ENCODE measurements at places on chromosomes 2 and 18. TPM values are rescaled to one million over a fixed set of nuclear protein-coding genes. Genes with fewer than 3 reads are reported as not detected.

Gene GKN2
- not detected for total RNA-seq

Gene FTCDNL1
- 4.5 TPM for total RNA-seq

Gene LYPD6
- 13.9 TPM for total RNA-seq

Gene UGT1A6
- total RNA-seq, result not detected

Gene G6PC2
- total RNA-seq, result not detected

Gene DNER
- total RNA-seq, result 9.3 TPM

Gene SYT4
- 18.4 TPM for total RNA-seq

Gene IL18R1
- total RNA-seq, result 51.9 TPM

Gene GLI2
- total RNA-seq, result 2.4 TPM

Gene MROH2A
- total RNA-seq, result not detected

Gene SFT2D3
- 4.5 TPM for total RNA-seq

Gene GAL3ST2
- total RNA-seq, result not detected

Gene DYNAP
- not detected for total RNA-seq

Gene MRO
- total RNA-seq, result 1.1 TPM

Gene HOXD13
- total RNA-seq, result not detected

Gene CERKL
- total RNA-seq, result not detected

Gene AMER3
- total RNA-seq, result not detected

Gene ELAC1
- total RNA-seq, result 4.4 TPM

Gene ALK
- total RNA-seq, result 0.44 TPM

Gene NYAP2
- not detected for total RNA-seq

Gene SCN2A
- total RNA-seq, result 0.36 TPM

Gene LIMS3
- not detected for total RNA-seq

Gene SPATA3
- not detected for total RNA-seq

Gene MAP2
- 31.4 TPM for total RNA-seq

Gene MALL
- total RNA-seq, result 38.5 TPM

Gene CFC1
- 0.50 TPM for total RNA-seq

Gene ALPP
- total RNA-seq, result not detected

Gene SERPINB3
- not detected for total RNA-seq

Gene PPP4R1
- 84.8 TPM for total RNA-seq

Gene SEMA4F
- total RNA-seq, result 5.4 TPM

Gene NT5C1B
- total RNA-seq, result not detected

Gene FAM124B
- 5.1 TPM for total RNA-seq

Gene ARMC9
- total RNA-seq, result 15.9 TPM

Gene GPR35
- 2.3 TPM for total RNA-seq

Gene INO80D
- 21.6 TPM for total RNA-seq

Gene TEKT4
- total RNA-seq, result not detected

Gene RAB10
- total RNA-seq, result 115 TPM

Gene PASK
- 7.3 TPM for total RNA-seq

Gene HOXD12
- not detected for total RNA-seq

Gene STAT4
- total RNA-seq, result 29.4 TPM

Gene ITPRIPL1
- total RNA-seq, result 6.5 TPM

Gene ABCG5
- not detected for total RNA-seq

Gene DGKD
- total RNA-seq, result 19.1 TPM

Gene CXCR1
- 26.8 TPM for total RNA-seq

Gene GPR45
- total RNA-seq, result not detected

Gene GCG
- not detected for total RNA-seq

Gene PDE1A
- 7.9 TPM for total RNA-seq

Gene TANC1
- 26.4 TPM for total RNA-seq

Gene NRBP1
- total RNA-seq, result 73.9 TPM

Gene LBH
- total RNA-seq, result 19.0 TPM

Gene POLR1A
- total RNA-seq, result 30.6 TPM

Gene ADCY3
- 95.5 TPM for total RNA-seq

Gene AGXT
- total RNA-seq, result 1.4 TPM

Measured in omental fat pad (tissue), 4 donors.